ENCODE measurements at places on chromosomes 12 and 14.

- DNase-seq = no peak
Measured at GRCh38 chr12:120574106-120574505, 7.1 kb downstream of the POP5 start.

GRCh38 chr14:100370003-100370402 is 46.9 kb downstream of the SLC25A47 start:
- no peak for DNase-seq

DNA sequence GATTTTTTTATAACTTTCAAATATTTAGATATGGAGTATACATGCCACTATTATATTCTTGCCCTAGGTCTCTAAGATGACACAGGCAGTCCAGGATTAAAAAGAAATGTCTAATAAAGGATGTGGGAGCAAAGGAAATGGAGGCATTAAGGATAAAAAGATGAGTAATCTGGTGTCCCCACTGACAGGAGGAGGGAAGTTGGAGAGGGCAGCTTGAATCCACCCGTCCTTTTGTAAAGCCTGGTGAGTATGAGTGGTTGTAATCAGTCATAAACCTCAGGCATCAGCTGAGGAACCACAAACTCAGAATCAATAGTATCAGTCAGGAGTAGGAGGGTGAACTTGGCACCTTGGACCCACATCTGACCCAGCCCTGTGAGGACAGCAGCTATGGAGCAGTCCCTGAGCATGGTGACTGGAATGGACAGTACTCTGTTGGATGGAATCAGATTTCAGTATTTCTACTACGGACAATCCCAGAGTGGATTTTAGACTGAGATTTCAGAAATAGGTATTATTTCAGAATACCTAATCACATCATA is 100.5 kb downstream of the EXOC5 start:
- DNase-seq = no peak

GRCh38 chr14:50797250-50798047 is 33.5 kb downstream of the NIN start:
- no peak for DNase-seq

DNA sequence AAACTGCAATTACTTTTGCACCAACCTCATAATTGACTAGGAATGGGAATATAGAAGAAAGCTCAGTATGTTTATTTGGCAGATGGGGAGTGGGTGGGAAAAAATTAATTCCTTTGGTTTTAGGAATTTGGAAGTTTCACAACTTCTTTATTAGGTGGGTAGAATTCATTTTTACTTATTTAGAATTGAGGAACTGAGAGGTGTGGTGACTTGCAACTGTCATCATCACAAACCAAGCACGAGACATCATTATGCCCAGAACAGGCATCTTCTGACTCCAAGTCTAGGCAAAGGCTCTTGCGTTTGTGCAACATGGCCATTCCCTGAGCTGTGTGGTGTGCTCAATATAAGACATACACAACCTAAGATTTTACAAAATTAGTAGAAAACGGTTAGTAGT is 380.0 kb downstream of the ATP23 start:
- no peak for DNase-seq

DNA sequence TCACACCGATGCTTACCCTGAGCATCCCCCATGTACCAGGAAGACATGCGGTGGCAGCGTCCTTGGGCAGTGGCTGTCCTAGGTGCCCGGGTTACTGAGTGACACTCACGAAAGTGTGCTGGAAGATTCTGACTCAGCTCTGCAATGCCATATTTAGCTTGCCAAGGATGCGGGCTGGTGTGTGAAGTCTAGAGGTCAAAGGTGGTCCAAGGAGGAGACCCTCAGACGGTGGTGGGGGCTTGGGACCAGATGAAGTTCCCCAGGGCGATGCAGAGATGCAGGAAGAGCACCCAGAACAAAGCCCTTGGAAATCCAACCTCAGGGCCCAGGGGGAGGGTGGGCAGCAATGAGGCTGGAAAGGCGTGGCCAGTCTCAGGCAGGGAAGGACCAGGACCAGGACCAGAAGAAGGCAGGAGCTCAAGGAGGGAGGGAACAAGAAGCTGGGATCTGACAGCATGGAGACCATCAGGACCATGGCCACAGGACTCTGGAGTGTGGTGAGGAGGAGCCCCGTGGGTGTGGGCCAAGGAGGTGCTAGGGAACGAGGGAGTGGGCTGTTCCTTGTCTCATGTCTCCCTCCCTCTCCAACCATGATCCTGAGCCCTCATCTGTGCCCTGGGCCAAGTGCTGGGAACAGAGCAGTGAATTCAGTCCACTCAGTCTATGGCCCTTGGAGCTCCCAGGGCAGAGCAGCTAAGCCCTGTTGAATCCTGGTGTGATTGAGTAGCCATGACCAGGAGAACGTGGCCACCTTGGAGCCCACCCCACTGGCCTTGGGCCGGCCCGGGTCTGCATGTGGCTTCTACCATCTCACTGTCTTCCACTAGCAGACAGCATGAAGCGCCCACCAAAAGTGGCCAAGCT is 310.1 kb upstream of the DIO3 start:
- DNase-seq = no peak

- peak; percentile 57 for DNase-seq
Measured at GRCh38 chr12:44000309-44000952, 164.6 kb downstream of the TMEM117 start.

- DNase-seq = no peak
Measured at GRCh38 chr12:115341442-115341841, 657.5 kb upstream of the TBX3 start.

GRCh38 chr14:106657460-106657859 is 1131.1 kb downstream of the TMEM121 start:
- no peak for DNase-seq

GRCh38 chr14:102902086-102902485 is 20.4 kb upstream of the AMN start:
- DNase-seq = no peak

DNA sequence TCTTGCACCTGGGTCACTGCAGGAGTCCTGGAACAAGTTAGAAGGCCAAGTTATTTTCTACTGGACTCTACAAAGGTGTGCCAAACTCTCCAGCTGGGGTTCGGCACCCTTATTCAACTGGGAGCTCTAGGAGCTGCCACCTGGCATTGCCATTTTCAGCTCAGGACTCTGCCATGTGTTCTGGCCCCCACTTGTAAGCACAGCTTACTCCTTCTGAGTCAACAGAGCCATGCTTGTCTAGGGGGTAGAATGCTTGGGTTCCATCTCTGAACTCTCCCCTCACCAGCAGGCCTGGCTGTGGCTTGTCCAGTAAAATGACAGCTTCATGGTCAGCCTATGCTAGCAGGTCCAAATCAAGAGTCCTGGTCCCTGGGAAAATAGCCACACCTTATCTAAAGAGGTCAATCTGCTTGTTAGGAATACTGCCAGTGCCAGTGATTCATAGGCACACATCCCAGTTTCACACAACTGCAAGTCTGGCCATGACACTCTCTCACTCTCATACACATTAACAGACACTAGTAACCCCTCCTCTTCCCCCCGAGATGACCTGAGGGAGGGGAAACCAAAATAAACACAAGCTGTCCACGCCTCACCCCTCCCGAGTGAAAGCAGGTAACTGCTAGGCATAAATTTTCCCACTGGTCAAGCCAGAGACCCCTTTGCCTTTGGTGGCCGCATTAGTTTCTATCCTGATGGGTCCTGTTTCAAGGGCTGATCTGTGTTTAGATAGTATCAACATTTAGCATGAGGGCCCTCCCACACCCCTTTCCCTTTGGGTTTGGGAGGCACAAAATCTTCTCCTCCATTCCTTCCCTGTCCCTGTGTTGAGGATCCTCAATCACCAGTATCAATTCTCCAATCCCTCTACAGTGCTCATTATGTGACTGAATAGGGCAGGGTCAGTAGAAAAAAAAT is 182.3 kb upstream of the GZMB start:
- no peak for DNase-seq

- DNase-seq = peak; percentile 61
Measured at GRCh38 chr14:67674139-67674479, 323 bp downstream of the VTI1B start.

DNA sequence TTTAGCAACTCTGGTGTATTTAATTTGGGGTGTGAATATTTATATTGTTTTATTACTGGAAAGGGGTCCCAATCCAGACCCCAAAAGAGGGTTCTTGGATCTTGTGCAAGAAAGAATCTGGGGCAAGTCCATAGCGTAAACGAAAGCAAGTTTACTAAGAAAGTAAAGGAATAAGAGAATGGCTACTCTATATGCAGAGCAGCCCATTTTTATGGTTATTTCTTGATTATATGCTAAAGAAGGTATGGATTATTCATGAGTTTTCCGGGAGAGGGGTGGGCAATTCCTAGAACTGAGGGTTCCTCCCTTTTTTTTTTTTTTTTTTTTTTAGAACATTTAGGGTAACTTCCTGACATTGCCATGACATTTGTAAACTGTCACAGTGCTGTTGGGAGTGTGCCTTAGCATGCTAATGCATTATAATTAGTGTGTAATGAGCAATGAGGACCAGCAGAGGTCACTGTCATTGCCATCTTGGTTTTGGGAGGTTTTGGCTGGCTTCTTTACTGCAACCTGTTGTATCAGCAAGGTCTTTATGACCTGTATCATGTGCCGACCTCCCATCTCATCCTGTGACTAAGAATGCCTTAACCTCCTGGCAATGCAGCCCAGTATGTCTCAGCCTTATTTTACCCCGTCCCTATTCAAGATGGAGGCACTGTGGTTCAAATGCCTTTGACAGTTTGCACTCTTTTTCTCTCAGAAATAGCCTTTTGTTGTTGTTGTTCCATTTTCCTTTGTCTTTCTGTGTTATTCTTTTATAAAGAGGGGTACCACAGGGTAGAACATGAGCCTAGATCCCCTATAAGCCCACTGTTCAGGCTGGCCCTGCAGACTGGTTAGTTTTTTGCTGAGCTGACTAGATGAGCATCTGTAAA is 75.5 kb upstream of the DCD start:
- no peak for DNase-seq

DNA sequence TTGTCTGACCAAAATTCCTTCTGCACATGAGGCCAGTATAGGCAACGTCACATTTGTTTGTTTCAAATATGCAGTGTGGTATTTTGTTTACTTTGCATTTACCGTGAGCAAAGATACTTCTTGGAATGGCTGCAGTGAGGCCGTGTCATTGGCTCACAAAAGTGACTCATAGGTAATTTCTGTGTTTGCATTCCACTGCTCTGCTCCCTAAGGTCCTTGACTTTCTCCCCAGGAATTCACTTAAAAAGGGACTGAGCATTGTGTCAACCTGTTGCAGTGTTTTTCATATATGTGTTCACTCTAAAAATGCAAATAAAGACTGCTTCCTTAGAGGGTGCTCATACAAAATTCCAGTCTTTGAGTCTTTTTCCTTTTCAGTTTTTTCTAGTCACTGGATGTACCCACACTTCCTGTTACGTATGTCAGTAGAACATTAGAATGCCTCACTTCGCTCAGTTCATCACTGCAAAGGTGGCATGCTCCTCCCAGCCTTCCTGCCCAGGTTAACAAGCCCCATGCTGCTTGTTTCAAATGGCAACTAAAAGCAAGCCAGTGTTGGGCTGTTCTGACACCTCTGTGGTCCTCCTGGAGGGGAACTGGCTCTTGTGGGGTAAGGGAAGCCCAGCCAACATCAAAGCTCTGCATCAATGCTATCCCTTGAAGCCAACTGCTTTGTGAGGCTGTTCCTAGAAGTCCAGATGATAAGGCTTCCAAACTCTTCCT is 9.1 kb downstream of the C12orf76 start:
- DNase-seq = no peak

DNA sequence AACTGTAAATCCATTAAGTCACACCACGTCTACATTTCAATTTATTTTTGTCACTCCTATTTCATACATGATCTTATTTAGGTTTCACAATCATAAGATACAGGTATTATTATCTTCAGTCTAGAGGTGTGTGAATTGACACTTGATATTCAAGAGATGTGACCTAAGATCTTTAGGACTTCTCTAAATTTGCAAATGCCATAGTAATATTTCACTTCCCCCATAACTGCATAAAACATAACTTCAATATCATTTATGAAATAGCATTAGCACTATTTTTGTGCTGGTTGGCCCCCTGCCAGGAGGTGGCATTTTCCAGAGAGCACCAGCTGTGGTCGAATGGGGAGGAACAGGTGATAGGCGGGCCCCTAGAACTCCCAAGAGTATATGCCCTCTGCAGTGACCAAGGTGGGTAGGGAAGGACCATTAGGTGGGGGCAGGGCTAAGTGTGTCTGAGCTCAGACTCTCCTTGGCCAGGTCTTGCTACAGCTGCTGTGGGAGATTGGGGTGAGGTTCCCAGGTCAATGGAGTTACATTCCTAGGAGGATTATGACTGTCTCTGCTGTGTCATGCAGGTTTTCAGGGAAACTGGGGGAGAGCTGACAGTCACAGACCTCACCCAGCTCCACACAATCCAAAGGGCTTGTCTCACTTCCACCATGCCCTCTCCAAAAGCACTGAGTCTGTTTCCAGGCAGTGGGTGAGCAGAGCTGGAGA is 49.2 kb upstream of the ERGIC2 start:
- no peak for DNase-seq

DNA sequence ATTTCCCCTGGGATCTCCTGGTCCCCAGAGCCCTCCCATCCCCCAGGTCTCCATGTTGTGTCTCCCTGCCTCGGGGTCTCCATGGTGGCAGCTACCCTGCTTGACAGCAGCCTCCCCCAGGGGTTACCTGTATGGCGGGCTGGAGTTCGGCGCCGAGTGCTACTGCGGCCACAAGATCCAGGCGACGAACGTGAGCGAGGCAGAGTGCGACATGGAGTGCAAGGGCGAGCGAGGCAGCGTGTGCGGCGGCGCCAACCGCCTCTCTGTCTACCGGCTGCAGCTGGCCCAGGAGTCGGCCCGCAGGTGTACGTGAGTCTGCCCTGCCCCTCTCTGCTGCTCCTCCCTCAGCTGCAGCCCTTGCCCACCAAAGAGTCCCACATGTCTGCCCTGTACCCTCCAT is 80.9 kb downstream of the WSCD2 start:
- DNase-seq = no peak

DNA sequence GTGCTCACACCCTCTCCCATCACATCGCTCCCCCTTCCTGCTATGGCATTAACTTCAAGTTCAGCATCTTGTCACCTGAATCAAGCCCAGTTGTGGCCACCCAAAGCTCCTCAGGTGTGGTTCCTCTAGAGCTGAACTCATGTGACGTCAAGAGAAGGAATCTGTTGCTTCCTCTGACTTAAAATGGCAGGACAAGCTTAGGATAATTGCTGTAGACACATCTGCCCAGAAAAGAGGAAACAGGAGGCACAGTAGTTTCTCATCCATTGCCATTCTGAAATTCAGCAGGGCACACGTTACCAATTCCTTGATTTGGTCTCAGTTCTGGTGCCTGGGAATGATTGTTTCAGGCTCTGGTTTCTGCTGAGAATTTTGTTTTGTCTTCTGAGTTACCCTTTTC is 52.1 kb downstream of the RCOR1 start:
- no peak for DNase-seq

- DNase-seq = no peak
Measured at GRCh38 chr12:132702640-132703039, 8.0 kb upstream of the PGAM5 start.

GRCh38 chr14:96625426-96625985 is 123.3 kb downstream of the PAPOLA start:
- no peak for DNase-seq

All from NCI-H187 (cell line).